NCI-H187 treated with DMSO at 0.1 percent for 48 hours (cell line): ENCODE measurements at places on chromosomes 5 and 9.
A peak's percentile ranks its signal among the peaks of the same experiment; 100 is the strongest.

- DNase-seq: no peak
Measured at GRCh38 chr9:31848505-31849285, 535.7 kb upstream of the ACO1 start.

DNA sequence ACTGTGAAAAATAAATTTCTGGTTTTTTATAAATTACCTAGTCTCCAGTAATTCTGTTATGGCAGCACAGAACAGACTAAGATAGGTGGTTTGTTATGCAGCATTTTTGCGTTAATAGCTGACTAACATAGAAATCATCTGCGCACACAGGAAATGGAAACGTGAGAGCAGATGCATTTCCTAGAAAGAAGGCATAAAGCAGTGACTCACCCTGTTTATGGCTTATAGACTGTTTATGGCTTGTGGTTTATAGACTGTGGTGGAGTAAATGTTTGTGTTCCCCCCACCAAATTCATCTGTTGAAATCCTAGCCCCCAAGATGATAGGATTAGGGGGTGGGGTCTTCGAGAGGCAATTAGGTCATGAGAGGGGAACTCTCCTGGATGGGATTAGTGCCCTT, 18.3 kb upstream of the OSMR start:
- no peak for DNase-seq

DNA sequence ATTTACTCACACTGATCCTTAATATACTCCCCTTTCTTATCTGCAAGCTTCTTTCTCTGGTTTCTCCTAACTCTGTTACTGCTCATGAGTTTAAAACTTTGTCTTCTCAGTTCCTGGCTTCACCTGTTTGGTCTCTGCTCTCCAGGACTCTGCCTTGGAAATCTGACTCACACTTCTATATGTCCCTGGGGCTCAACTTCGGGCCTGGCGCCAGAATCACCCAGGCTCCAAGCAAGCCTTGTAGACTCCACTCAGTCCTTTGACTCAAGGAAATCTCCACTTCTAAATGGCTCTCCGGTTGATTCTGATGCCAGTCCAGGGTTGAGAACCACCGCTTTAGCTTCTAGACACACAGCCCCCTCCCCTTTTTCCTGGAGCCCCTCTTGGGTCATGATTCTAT, 57.8 kb downstream of the TMC1 start:
- no peak for DNase-seq

- no peak for DNase-seq
Measured at GRCh38 chr5:83337453-83338035, 134.0 kb upstream of the VCAN start.

- no peak for DNase-seq
Measured at GRCh38 chr5:87413343-87413645, 564 bp upstream of the CCNH start.

- no peak for DNase-seq
Measured at GRCh38 chr9:90870621-90871326, 69.2 kb downstream of the SYK start.

GRCh38 chr5:15085671-15086070, 214.1 kb upstream of the ANKH start:
- DNase-seq: no peak

- DNase-seq: no peak
Measured at GRCh38 chr5:149453618-149454415, 74.7 kb upstream of the IL17B start.

- no peak for DNase-seq
Measured at GRCh38 chr5:94244921-94245320, 373.5 kb downstream of the KIAA0825 start.

- no peak for DNase-seq
Measured at GRCh38 chr9:116323571-116323970, 170.0 kb downstream of the PAPPA start.

DNA sequence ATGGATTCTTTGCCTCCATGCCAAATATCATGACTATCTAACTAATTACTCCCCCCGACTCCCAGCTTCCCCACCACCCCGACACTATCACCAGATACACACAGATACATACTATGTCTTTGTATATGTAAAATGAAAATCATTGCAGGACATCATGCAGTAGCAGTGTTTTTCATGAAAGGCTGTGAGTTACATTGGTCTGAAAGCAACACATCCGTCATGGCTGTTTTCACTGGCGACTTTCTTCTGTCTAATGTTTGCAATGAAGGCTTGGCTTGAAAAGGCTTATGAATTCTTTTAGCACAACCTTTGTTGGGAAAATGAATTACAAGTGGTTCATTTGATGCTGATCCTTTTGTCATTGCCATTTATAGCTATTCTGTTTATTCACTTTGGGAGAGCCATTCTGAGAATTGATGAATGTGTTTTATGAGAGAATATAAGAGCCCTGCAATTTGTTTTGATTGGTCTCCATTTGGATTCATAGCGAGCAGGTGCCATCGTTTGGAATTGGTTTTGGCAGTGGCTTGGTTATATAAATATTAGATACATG, 103.4 kb downstream of the PIP5K1B start:
- DNase-seq: peak; percentile 34

GRCh38 chr9:2727966-2728613, 10.8 kb downstream of the KCNV2 start:
- DNase-seq: peak; percentile 14

GRCh38 chr5:150653762-150654556, 7.1 kb upstream of the MYOZ3 start:
- no peak for DNase-seq
